ENCODE measurements at places on chromosomes 1 and 21.

DNA sequence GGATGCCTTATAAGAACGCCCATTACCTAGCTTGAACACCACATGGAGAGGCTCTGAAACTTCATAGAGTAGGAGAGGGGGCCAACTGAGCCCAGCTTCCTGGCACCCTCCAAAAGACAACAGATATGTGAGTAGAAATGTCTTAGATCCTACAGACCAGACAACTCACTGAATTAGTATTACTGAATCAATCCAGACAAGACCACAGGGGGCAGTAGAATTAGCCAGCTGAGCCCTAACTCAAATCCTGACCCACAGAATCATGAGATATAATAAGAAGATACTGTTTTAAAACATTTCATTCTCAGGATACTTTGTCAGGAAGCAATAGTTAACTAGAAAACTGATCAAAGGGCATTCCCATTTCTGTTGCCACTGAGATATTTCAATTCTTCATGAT, 45.8 kb upstream of the C1orf21 start:
- ATAC-seq, result peak; percentile 32

GRCh38 chr1:52571783-52572182, 18.9 kb upstream of the TUT4 start:
- no peak for ATAC-seq

GRCh38 chr1:220796530-220796929, 9.8 kb downstream of the MTARC1 start:
- ATAC-seq, result no peak

GRCh38 chr1:58619286-58620054, 42.4 kb upstream of the TACSTD2 start:
- peak; percentile 14 for ATAC-seq

- ATAC-seq, result no peak
Observed at GRCh38 chr1:248140846-248141245, 4.1 kb upstream of the OR2M5 start.

DNA sequence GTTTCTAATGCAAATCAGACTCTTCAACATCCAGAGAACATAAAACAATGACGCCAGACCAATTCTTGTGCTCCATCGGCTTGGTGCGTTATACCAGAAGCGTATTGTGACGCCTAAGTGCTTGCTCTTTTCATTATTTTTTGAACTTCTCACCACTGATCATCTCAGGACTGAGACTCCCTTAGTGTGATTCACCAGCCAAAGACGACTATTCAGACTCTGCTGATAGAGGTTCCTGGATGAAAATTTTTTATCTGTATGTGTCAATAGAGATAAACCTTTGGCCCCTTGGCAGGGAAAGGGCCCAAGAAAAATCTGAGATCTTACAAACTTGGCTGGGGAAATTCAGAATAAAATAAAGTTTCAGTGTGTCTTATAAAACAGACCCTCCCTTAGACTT, 856 bp upstream of the GREM2 start:
- ATAC-seq, result no peak

GRCh38 chr1:46002551-46003150, 129.8 kb downstream of the PIK3R3 start:
- ATAC-seq, result no peak

GRCh38 chr1:6819246-6820040, 34.2 kb downstream of the CAMTA1 start:
- ATAC-seq, result peak; percentile 67

DNA sequence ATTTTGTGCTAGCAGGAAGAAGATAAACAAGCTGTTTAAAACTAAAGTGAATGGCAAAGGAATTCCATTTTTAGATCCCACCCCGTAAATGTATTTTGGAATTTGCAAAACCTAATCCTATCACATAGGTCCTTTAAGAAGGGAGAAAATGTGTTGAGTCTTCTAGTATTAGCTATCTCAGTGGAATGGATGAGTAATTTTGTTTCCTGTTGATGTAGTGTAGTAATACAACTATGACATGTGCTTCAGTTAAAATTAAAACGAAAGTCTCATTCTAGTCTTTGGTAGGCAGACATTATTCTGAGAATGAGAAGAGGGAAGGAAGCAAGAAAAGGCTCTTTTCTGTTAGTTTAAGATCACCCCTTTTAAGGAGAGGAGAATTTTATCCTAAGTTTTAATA, 265.9 kb upstream of the C1orf105 start:
- peak; percentile 96 for ATAC-seq

GRCh38 chr1:115286431-115287205, 51.4 kb downstream of the NGF start:
- no peak for ATAC-seq

- no peak for ATAC-seq
Observed at GRCh38 chr1:43284065-43284464, 1.3 kb downstream of the C1orf210 start.

DNA sequence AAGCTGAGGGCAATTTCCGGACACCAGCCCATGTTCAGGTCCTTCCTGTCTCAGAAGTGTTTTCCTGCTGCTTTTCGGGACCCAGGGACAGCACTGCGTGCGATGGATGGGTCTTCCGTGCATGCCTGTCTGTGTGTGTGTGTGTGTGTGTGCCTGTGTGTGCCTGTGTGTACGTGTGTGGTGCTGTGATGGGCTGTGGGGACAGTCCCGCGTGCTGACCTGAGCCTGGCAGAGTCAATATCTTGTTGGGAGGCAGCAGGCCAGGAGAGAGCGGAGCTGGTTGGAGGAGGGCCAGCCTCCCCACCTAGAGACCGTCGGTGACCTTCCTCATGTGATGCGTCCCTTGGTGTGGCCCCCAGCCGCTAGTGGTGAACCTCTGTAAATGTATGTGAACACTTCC, 13.7 kb downstream of the SKI start:
- ATAC-seq, result no peak

All from SK-N-SH treated with all-trans-retinoic acid at 6 μM for 48 hours (cell line).